Cortex of kidney (tissue), 1 donor: ENCODE measurements at places on chromosomes 7 and 10.

DNA sequence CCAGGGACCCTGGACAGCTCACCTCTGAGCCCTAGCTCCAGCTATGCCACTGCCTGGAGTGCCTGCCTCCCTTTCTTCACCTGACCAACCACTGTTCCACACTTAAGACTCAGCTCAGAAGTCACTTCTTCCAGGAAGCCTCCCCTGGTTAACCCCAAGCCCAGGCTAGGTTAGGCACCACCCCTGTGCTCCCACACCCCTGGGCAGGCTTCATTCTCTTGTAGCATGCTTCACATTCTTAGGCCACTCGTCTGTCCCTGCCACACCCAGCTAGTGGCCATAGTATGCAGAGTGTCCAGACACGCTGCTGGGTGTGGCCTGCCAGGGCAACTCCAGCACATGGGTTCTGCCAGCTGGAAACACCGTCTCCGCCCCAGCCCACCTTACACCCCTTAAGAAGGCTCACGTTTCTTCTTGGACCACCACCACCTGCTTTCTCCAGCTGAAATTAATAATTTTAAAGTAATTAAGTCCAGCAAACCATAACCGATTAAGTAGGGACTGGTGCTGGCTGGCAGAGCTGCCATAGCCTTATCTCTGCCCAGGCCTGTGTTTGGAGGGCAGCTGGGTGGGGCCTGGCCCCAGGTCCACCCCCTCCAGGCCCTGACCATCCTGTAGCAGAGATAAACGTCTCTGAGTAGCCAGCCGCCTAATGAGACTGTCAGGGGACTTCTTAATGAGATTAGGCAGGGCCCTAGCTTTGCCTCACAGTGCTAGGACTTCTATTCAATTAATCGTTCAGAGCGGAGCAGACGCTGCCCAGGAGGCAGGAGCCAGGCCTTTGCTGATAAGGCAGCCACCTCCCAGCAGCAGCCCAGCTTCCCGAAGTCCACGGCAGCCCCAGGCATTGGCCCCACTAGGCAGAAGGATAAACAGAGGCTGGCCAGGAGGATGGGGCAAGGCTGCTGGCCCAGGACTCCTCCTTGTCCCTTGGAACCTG is 20.5 kb downstream of the GRID1 start:
- DNase-seq = no peak

- DNase-seq = no peak
These were observed 83.3 kb upstream of the FAM20C start for GRCh38 chr7:109094-109493.

DNA sequence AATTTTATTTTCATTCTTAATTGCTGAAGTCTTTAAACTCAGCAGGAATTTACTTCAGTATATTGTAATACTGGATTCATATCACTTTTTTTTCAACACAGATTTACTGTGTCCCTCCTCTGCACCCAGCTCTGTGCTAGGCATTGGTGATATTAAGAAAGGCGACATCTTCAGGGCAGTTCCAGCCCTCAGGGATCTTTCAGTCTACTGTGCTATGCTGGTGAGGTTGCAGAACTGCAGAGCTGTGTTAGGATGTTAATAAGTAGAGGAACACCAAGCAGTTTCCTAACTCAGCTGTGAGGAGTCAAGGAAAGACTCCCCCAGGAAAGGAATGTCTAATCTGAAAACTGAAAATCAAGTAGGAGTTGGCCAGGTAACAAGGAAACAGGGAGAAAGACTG is 158.2 kb upstream of the NPY start:
- no peak for DNase-seq

DNA sequence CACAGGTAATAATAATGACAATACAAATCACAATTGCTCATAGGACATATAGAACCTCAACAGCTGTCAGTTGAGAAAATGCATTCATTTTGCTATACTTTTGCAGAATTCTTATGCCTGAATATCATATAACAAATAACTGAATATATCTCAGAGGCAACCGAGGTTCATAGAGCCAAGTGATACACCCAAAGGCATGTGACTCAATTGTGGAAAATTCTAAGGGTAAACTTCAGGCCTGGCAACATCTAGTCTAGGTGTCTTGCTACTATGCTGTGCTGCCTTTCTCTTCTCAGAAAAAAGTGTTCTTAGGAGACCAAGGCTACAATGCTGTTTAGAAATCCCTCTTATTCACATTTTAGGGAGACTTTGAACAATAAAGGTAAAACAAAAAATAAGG is 270.7 kb downstream of the BAMBI start:
- no peak for DNase-seq

GRCh38 chr7:116683786-116684185 is 11.8 kb downstream of the MET start:
- DNase-seq = no peak

- DNase-seq = no peak
These were observed 132.1 kb downstream of the NRBF2 start for GRCh38 chr10:63265222-63265617.

DNA sequence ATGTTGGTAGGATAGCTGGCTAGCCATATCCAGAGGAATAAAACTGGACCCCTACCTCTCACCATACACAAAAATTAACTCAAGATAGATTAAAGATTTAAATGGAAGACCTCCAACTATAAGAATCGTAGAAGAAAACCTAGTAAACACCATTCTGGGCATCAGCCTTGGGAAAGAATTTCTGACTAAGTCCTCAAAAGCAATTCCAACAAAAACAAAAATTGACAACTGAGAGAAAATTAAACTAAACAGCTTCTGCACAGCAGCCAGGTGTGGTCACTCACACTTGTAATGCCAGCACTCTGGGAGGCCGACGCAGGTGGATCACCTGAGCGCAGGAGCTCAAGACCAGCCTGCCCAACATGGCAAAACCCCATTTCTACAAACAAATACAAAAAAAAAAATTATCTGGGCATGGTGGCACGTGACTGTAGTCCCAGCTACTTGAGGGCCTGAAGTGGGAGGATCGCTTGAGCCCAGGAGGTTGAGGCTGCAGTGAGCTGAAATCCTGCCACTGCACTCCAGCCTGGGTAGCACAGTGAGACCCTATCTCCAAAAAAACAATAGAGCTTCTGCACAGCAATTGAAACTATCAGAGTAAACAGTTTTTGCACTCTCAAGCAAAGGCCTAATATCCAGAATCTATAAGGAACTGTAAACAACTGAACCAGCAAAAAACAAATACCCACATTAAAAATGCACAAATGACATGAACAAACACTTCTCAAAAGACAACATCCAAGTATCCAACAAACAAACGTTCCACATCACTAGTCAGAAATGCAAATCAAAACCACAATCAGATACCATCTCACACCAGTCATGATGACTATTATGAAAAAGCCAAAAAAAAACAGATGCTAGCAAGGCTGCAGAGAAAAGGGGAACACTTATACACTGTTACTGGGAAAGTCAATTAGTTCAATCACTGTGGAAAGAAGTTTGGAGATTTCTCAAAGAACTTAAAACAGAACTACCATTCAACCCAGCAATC is 4.8 kb downstream of the CRPPA start:
- no peak for DNase-seq

- DNase-seq = no peak
These were observed 23.4 kb upstream of the DPYSL4 start for GRCh38 chr10:132163278-132163765.

GRCh38 chr10:3339121-3339520 is 166.5 kb upstream of the PITRM1 start:
- no peak for DNase-seq

DNA sequence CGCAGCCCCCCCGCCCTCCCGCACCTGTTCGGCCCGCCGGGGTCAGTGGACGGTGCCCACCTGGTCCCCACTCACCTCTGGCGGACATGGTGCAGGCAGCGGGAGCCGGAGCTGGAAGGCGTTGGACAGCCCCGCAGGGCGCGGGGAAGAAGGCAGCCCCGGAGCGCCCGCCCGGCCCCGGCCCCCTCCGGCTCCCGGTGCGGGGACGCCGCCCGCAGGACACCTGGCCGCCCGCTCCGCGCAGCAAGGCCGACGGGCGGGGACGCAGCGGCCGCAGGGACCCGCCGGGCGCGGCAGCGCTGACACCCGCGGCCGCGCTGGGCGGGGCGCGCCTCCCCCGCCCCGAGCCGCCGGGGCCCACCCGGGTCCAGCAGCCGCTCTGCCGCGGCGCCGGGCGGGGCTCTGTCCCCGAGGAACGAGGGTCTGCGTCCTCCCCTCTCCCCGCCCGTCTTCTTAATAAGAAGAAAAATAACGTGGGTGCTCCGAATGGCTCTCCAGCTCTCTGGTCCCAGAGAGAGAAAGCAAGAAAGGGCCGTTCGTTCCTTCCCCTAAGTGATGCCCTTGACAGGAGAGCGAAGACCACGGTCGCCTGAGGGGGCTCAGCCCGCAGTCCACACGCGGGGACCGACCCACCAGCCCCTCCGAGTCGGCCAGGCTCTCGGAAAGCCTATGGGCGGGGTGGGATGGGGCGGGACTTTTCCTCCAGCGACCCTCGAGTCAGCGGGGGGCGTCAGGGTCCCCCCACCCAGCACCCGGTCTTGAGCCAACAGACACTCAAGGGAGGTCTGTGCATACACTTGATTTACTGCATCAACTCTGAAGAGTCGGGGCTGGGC is 53.4 kb upstream of the FHIP2A start:
- DNase-seq = no peak

DNA sequence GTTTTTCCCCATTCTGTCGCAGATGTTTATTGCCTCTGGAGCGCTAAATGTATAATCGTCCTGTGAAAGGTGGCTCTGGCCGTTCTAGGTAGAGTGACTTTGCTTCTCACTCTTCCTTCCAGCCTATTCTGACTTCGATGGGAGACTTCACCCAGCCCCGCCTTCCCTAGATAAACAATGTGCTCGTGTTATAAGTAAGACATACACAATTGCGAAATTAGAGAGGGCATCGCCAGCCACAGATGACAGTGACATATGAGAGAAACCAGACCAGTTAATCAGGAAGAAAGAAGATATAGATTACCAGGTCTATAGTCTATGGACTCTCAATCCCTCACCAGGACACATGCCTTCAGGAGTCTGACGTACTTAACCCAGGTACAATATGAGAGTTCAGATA is 1050.5 kb upstream of the AUTS2 start:
- DNase-seq = no peak

DNA sequence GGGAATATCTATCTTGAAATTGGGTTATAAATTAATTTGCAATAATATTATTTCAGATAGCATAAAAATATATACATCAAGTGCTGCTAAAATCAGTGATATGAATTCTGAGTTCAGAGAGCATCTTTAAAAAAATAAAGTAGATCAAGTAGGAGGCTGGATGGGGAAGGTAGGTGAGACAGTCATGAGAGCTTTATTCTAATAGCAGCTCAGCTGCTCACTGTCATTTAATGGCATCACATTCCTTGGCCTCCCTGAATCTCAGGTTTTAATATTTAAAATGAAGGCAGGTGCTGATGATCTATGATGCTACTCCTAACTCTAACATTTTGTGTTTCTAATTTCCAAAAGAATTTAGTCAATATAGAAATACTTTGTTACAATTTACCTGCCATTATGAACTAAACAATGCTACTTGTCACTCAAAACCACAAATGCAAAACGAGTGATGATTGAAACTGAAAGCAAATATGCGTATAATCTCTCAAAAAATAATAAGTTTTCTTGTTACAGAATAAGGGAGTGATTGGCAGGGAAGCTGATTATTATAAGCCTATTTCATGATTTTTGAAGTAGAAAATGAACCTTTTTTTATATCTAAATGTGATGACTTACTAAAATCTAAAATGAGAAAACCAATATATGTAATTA is 147.6 kb upstream of the CSTF2T start:
- no peak for DNase-seq

GRCh38 chr7:851204-851603 is 18.9 kb downstream of the SUN1 start:
- no peak for DNase-seq

- no peak for DNase-seq
These were observed 2.6 kb downstream of the SMURF1 start for GRCh38 chr7:99141334-99141733.

GRCh38 chr7:134196439-134196838 is 69.3 kb downstream of the LRGUK start:
- DNase-seq = no peak

GRCh38 chr7:134854816-134855215 is 75.4 kb downstream of the CALD1 start:
- no peak for DNase-seq

- no peak for DNase-seq
These were observed 51.6 kb downstream of the PIK3CG start for GRCh38 chr7:106916679-106917078.

- DNase-seq = no peak
These were observed 75.8 kb downstream of the ZMIZ1 start for GRCh38 chr10:79144351-79145173.

DNA sequence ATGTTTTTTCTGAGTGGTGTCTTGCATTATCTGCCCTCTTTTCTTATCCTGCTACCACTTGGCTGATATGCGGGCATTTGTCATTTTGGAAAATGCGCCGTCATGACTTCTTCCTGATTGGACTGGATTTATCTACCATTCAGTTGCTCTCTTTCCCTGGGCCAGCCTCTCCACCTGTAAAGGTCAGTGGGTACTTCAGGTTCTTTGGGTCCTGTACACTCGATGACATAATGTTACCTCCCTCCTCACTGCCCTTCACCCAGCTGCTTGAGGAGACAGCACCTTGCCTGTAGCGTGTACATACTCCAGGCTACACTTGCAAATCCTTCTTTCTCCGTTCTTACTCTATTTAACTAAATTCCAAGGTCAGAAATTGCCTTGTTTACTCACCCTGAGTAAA is 83.7 kb downstream of the RBM33 start:
- no peak for DNase-seq
